ENCODE measurements at places on chromosomes 1 and 21.

- DNase-seq = no peak
These were observed 30.4 kb downstream of the RAP1GAP start for GRCh38 chr1:21638531-21639341.

GRCh38 chr1:205450448-205450847 lies 5.4 kb downstream of the BLACAT1 start:
- DNase-seq = peak; percentile 65

- no peak for DNase-seq
These were observed 100.1 kb upstream of the IGSF21 start for GRCh38 chr1:18007391-18008041.

GRCh38 chr1:244833734-244834542 lies 1.5 kb upstream of the COX20 start:
- DNase-seq = peak; percentile 58

DNA sequence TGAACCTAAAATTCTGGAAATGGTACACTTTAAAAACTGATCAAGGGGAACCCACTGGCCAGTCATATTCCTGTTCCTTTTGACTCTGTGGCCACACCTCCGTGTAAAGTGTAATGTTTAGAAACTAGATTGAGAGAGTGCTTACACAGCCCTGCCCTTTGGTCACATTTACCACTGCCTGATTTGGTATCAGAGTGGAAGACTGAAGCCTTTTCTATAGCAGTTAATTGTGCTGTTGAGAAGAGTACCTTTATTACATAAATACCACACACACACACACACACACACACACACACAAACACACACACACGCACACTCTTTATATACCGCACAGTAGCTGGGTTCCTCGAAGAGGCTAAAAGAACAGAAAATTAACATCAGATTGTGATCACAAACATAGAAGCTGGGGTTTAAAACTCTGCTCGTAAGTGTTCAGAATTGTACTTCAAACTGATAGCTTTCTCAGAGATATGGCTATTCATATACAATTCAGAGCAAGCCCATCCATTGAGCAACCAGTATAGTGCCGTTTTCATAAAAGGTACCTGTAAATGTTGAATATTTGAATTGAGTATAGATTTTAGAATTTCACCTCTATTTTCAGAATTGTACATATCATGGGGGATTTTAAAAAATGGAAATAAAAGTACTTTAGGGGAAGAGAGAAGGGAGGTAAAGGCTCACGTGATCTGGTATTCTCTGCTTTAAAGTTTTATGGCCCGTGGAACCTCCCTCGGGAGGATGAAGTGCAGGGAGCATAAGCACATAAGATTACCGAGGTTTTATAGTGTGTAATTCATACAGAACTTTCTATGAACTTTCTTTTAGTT lies 37.5 kb downstream of the CAMTA1 start:
- DNase-seq = no peak

- DNase-seq = peak; percentile 53
These were observed 128.5 kb upstream of the ERRFI1 start for GRCh38 chr1:8154621-8155052.

GRCh38 chr1:211581526-211581925 lies 2.6 kb upstream of the SLC30A1 start:
- no peak for DNase-seq

- DNase-seq = no peak
These were observed 143.7 kb downstream of the ST6GALNAC5 start for GRCh38 chr1:77010937-77011336.

GRCh38 chr1:173267453-173267945 lies 60.4 kb upstream of the TNFSF4 start:
- DNase-seq = no peak

DNA sequence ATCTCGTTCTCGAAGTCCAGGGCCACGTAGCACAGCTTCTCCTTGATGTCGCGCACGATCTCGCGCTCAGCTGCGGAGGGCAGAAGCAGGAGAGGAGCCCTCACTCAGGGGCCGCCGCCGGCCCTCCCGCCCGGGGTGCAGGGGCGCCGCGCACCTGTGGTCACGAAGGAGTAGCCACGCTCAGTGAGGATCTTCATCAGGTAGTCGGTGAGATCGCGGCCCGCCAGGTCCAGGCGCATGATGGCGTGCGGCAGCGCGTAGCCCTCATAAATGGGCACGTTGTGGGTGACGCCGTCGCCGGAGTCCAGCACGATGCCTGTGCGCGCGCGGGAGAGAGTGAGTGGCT lies 1.8 kb downstream of the ACTA1 start:
- no peak for DNase-seq

- no peak for DNase-seq
These were observed 2.4 kb upstream of the RAB4A start for GRCh38 chr1:229268505-229268904.

DNA sequence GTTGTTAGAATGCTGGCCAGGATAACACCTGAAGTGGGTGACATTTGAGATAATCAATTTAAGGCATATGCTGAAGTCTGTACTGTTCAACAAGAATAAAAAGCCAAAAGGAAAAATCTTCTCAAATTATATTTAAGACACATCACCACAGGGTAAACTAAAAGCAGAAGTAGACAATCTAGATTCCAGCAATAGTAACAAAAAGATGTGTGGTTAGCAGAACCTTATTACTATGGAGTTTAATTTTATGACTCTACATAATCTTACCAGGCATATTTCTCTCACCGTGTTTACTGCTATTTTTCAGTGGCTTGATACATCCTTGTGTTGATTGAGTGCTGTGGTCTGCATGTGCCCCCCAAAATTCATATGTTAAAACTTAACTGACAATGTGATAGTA lies 300.4 kb upstream of the ZP4 start:
- DNase-seq = no peak

- DNase-seq = no peak
These were observed 14.8 kb upstream of the MATN1 start for GRCh38 chr1:30738040-30738714.

DNA sequence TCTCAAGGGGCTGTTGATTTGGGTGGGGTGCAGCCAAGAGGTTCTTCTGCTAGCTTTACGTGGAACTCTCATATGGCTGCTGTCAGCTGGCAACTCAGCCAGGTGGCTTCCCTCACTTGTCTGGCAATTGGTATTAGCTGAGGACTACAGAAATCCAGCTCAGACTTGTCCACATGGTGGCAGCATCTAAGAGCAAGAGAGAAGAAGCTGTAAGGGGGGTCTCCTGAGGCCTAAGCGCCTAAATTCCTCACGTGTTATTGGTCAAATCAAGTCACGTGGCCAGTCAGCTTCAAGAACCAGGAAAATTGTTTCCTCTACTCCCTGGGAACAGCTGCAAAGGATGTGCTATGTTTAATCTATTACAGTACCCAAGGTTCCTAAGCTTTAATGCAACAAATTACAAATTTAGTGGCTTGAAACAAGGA lies 4.2 kb upstream of the DYRK3 start:
- DNase-seq = peak; percentile 62
